LNCaP clone FGC (cell line): ENCODE measurements at places on chromosomes 5 and 9.

DNA sequence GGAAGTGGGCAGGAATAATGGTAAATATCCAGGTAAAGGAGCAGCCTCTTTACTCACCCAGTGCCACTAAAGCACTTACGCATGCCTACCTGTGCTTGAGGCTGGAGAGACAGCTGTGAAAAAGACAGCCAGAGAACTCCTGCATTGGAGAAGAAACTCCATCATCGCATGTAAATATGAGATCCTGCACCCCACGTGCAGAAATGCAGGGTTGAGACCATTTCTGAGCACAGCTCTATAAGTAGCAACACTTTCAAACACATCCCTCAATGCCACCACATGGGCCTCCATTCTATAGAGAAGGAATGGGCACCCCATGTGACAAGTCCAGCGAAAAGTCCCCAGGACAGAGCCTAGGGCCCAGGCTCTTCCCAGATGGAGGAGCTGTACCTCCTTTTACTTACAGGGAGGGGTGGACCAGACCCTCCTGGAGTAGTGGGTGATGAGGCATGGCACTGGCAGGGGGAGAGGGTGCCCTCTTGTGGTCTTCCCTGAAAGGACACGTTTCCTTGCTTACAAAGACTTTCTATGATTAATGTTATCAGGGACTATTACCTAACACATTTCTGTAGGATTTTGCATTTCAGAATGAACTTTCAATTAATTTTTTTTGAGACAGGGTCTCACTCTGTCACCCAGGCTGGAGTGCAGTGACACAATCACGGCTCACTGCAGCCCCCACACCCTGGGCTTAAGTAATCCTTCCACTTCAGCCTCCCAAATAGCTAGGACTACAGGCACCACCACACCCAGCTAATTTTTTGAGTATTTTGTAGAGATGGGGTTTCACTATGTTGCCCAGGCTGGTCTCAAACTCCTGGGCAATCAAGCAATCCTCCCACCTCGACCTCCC is 55.3 kb upstream of the IL17B start:
- DNase-seq = no peak

GRCh38 chr5:162769019-162769418 is 668.4 kb upstream of the CCNG1 start:
- no peak for DNase-seq

- DNase-seq = no peak
Observed at GRCh38 chr5:98742396-98743073, 30.9 kb upstream of the RGMB start.

DNA sequence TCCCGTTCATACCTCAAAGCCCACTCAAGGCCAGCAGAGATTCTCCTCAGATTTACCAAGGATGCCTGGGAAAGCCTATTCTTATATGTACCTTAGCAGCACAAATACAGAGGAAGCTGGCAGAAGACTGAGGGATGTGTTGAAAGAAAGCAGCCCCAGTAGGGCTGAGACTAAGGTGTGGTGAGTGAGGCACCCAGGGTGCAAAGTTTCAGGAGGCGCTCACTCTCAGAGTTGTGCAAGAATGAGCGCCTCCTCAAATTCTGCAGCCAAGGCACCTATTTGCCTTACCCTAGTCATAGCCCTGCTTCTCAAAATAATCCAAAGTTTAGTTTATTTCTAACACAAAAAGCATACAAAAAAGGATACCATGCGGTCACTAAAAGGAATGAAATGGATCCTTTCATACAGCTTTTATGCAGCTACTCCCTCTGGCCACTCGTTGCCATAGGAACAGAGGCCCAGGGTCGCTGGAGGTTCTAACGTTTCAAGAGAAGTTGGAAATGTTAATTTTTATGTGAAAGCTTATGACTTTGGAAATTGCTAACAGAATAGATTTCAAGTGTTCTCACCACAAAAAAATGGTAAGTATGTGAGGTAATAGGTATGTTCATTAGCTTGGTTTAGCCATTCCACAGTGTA is 79.7 kb upstream of the SMIM23 start:
- DNase-seq = no peak

DNA sequence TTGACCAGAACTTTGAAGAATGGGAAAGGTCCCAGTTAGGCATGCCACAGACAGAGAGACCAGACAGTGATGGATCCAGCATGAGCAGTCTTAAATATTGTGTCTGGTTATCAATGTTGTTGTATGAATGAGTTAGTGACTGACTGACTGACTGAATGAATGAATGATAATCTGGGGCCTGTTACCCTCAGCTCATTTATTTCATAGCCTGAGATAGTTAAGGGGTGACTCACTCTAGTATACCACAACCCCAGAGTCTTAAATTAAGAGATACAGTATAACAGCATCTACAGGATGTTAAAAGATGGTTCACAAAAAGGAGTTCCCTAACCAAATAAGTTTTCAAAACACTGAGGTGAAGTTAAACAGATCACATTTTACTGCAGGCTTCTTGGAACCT is 133.5 kb downstream of the SGCD start:
- no peak for DNase-seq

GRCh38 chr9:127447416-127448111 is 3.6 kb downstream of the RPL12 start:
- DNase-seq = no peak

DNA sequence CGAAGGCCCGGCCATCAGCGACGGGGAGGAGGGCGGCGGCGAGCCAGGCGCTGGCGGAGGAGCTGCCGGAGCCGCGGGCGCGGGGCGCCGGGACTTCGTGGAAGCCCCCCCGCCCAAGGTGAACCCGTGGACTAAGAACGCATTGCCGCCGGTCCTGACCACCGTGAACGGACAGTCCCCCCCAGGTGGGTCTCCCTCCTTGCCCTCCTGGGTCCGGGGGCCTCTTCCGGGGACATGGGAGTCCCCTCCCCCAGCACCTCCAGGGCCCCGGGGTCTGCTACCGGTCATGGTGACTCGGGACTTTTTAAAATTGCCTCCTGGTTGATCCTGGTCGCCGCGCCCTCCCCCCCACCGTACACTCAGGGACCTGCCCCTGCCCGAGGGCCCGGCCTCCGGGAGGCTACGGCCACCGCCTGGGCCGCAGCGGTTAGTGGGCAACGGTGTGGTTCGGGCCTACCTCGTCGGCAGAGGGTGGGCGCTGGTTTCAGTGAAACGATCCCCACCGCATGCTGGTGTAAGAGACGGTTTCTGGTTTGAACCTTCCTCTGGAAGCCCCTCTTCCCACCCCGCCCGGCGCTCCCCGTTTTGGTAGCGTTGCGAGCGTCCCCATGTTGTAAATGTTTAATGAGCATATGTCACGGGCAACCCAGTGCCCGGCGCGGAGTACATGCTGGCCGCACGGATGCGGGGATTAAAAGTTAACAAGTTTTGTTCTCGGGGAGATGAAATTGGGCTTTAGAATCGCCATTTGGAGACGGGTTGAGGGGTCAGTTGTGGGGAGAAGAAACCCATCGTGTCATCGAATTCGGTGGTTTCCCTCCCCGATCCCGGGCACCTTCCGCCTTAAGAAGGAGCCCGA is 1.1 kb downstream of the LARP1 start:
- DNase-seq = no peak

GRCh38 chr5:15768936-15769335 is 269.0 kb downstream of the FBXL7 start:
- no peak for DNase-seq

DNA sequence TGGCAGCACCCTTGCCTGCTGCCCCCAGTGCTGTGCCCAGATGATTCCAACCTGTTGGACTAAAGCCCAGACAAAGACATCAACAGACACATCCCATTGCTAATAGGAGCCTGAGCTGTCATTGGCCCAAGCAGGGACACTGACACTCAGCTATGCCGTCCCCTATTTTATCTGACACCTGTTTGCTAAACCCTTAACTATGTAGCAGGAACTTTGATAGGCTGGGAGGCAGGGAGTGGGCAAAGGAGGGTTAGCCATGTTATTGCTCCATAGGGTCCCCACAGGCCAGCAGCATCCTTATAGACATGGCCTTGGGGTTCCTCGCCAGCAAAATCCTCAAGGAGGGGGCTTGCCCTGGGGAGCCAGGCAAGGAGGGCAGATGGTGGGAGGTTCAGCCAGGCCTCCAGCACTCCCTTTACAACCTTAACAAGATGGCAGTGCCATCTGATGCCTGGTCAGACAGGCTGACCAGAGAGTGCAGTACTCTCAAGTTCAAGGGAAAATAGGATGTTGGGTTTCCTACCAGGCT is 50.4 kb upstream of the CDKN2AIPNL start:
- DNase-seq = no peak

- no peak for DNase-seq
Observed at GRCh38 chr5:117551236-117551635, 976.6 kb upstream of the SEMA6A start.

DNA sequence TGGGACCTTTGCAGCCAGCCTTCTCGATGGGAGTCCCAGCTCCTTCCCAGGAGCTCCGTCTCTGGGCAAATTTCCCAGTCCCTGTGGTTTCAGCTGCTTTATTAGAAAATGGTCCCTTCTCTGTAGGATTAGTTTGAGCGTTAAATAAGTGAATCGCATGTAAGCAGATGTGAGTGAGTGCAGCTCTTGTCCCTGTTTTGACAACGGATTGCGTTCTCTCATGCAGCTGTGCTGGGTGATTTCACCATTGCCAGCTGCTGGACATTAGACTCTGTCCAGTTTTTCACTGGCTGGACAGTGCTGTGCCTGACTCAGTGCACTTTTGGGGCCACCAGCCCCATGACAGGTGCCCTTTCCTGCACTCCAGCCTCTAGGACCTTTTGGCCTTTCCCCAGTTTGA is 11.6 kb upstream of the CEL start:
- no peak for DNase-seq

GRCh38 chr9:77677957-77678535 is 29.9 kb upstream of the GNA14 start:
- DNase-seq = no peak

- DNase-seq = no peak
Observed at GRCh38 chr9:99419070-99419469, 197.0 kb downstream of the SEC61B start.

DNA sequence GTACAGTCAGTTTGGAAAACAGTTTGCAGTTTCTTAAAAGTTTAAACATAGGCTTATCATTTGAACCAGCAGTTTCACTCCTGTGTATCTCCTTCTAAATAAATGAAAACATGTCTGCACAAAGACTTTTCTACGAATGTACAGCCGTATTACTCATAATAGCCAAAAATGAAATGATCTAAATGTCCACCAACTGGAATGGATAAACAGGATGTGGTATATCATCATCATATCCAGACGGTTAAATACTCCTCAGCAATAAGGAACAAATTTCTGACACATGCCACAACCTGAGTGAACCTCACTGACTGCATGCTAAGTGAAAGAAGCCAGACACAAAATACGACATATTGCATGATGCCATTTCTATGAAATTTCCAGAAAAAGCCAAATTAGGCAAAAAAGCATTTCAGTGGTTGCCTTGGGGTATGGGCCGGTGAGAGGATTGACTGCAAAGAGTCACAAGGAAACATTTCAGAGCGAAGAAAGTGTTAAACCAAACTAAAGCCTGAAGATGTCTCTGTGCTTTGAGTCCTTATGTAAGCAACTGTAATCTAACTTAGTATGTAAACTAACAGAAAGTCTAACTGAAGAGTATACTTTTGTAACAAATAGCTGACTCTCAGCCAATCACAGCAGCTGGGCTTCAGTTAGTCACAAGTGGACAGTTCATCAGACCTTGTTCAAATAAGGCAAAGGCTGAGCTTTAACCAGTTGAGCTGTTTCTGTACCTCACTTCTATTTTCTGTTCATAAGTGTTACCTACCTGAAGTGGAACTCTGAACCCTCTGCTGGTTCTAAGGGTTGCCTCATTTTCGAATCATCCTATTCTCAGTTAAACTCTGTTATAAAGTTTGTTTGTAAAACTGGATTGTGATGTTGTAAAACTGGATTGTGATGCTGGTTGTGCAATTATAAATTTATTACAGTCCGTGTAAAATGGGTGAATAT is 65.2 kb downstream of the TRIO start:
- no peak for DNase-seq

GRCh38 chr9:104280711-104281110 is 186.6 kb downstream of the SMC2 start:
- DNase-seq = no peak

DNA sequence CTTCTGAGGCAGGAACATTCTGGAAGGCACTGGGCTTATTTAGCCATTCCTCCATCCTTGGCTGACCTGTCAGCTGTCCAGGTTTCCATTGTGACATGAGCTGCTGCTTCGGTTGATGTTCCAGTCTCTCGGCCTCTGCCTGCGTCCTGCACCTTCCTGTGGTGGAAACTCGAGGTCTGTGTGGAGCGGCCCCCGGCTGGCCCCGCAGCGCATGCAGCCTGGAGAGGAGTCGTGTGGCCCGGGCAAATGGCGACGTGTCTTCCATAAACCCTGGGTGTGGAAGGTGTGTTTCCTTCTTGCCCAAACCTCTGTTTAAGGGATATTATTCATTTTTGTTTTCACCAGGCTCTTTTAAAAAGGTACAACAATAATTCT is 36.5 kb upstream of the SLC9A3 start:
- no peak for DNase-seq

DNA sequence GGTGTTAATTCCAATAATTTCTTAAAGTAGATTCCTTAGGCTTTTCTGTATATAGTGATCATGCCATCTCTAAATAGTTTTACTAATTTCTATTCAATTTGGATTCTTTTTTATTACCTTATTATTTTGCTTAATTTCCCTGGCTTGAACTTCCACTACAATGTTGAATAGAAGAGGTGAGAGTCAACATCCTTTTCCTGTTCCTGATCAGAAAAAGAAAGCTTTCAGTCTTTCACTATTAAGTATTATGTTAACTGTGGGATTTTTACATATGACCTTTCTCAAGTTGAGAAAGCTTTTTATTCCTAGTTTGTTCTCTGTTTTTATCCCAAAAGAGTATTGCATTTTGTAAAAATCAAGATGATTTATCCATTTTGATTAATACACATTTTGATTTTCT is 574.5 kb upstream of the TLE4 start:
- DNase-seq = no peak

DNA sequence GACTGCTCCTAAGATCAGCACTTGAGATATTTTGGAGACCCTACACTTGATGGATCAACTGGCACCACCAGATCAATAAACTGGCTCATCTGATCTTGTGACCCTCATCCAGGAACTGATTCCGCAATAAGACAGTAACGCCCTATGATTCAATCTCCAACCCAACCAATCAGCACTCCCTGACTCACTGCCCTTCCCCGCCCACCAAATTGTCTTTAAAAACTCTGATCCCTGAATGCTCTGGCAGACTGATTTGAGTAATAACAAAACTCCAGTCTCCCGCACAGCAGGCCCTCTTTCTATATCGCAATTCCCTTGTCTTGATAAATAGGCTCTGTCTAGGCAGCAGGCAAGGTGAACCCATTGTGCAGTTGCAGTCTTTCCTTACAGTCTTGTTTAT is 677.0 kb downstream of the LRRC70 start:
- no peak for DNase-seq

GRCh38 chr5:151691706-151692105 is 5.0 kb upstream of the SPARC start:
- DNase-seq = no peak

DNA sequence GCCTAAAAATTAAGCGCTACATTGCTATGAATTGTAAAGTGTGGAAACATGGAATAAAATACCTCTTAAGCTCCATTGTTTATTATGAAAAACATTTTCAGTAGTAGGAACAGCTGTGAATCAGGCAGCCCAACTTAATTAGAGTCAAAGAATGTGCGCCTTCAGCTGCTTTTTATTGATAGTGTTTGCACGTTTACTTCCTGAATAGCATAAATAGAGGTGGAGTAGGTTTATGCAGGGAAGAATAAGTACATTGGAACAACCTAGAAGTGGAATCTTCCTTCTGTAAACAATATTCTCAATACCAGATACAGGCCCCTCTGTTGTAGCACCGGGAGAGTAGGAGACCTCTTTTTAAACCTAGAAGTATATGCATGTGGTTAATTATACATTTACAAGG is 79.9 kb downstream of the IQGAP2 start:
- no peak for DNase-seq
